ENCODE measurements at places on chromosomes 16 and 17.

- DNase-seq = no peak
Observed at GRCh38 chr16:819336-820043, 19.0 kb upstream of the GNG13 start.

DNA sequence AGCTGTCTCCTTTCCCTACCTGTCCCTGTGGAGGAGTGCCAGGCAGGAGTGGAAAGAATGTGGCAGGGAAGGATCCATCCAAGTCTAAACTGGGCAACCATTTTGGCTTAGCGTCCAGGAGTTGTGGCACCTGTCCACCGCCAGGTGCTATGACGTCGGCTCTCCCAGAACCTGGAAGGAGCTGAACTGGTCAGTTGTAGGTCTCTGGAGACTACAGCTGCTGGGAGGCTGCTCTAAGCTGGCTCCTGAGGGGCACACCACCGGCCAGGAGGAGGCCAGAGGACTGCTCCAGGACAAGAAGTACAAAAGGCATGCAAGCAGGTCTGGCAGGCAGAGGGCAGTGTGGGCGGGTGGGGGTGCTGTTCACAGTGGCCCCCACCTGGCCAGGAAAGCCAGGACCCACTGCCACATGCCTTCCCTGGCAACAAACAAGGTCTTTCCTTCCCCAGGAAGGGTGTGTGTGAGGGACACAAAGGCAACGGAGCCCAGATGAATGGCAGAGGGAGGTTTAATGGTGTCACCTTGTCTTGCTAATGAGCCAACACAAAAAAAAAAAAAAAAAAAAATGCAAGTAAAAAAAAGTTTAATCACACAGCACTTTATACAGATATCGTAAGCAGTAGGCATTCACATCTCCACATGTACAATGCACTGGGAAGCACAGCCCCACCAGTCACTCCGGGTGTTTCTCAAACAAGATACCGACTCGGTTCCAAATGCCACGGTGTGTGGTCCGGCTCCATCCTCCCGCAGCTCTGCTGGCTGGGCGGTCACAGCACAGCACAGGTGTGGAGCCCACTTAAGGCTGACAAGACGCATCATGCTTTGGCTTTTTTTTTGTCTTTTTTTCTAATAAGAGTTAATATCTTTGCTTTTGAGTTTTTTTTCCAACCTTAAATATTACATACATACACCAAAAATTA is 4.8 kb downstream of the SPHK1 start:
- DNase-seq = no peak

DNA sequence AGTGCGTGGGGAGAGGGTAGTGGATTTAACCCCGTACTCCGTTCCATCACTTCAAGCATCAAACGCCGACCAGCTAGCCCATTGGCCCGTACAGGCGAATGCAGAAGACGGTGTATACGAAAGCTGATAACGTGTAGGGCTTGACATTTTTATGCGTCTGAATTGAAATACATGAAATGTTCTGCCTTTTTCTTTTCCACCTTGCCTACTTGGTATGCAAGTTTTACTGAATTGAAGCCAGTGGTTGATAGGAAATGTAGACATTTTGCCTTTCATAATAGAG is 834 bp upstream of the STAT3 start:
- no peak for DNase-seq

- no peak for DNase-seq
Observed at GRCh38 chr16:57594531-57595031, 33.8 kb upstream of the ADGRG1 start.

- DNase-seq = no peak
Observed at GRCh38 chr16:83602761-83603722, 204.7 kb upstream of the HSBP1 start.

DNA sequence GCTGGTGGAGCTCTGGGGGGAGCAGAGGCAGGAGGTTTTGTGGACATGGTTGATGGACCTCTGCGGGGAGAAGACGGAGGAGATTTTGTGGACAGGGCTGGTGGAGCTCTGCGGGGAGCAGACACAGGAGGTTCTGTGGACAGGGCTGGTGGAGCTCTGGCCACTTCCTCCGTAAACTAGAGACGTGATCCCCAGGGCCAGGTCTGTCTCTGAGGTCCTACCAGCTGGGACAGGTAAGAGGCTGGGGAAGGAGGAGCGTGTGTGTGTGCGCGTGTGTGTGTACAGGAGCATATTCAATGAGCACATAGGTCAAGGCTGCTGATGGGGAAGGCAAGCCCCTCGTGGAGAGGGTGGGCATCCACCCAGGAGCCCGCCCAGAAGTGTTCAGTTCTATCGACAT is 20.6 kb downstream of the RPH3AL start:
- no peak for DNase-seq

DNA sequence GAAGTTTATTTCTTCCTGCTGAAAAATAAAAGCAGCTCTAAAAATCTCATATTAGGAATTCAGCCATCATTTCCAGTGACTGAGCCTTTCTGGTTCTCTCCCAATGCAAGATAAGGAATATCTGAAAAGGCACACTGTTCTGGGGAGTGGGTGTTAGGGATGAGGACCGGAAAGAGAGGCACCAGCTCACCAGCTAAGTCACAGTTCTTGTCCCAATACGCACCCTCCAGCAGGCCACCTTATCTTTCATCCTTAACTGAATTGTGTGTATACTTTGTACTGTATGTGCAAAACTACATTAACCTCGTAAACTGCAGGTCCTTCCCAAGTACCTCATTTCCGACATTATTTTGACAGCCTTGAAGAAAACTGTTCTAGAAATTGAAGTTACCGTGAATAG is 11.0 kb downstream of the AMFR start:
- no peak for DNase-seq

GRCh38 chr16:27520982-27521673 is 28.6 kb downstream of the GTF3C1 start:
- DNase-seq = no peak

GRCh38 chr17:66405836-66406677 is 103.6 kb downstream of the PRKCA start:
- DNase-seq = peak; percentile 64

GRCh38 chr17:82200743-82201497 is 11.7 kb downstream of the CCDC57 start:
- peak; percentile 25 for DNase-seq

DNA sequence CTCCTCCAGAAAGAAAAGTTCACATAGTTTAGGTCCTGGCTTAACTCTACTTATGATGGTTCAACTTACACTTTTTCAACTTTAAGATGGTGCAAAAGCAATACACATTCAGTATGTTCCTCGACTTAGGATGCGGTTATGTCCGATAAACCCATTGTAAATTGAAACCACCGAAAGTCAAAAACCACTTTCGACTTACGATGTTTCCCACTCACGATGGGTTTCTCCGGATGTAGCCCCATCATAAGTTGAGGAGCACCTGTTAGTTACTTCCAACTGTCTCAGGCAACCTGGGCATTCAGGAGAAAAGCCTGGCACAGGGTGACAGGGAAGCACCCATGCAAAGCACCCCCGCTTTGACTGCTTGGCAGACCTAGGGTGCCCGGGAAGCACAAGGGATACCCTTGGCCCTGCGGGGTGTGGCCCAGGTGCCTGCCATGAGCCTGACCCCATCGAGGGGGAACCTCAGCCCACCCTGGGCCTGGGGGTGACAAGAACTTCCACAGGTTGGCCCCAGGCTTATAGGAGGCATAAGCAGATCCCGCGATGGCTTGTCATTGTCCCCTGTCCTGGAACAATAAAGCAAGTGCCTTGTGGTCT is 14.0 kb downstream of the UNC119 start:
- no peak for DNase-seq

DNA sequence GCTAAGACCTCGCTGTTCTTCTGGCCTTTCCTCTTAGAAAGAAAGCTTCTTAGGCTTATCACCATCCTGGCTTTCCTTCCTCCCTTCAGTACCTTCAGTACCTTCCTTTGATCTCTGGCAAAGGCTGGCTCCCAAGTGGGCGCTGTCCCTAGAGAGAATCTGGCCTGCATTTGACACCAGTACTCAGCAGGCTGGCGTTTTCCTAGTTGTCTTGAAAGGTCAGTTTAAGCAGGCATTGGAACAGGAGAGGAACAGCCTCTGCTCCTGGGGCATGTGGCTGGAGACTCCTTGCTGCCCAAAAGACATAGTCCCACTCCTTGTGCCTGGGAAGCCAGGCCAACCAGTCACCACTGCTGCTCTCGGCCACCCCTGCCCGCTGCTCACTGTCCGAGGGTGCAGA is 34.1 kb downstream of the TMEM238L start:
- no peak for DNase-seq

DNA sequence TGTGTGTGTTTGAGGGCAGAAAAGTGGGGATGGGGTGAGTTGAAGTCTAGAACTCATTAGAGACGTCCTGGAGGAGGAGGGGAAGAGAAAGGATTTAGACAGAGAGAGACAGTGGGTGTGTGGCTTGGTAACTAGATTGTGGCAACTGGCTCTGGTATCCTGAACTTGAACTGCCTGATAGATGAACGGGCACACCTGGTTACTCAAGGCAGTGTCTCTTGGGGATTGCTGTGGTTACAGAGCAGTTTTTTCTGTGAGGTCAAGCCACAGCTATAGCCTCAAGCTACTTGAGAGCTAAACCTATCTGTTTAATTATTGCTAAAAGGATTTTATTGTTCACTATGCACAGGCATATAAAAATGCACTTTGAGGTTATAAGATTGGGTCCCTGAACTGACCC is 29.8 kb upstream of the MYH2 start:
- no peak for DNase-seq

- no peak for DNase-seq
Observed at GRCh38 chr16:27769561-27770255, 219.8 kb downstream of the KATNIP start.

GRCh38 chr17:69325518-69326376 is 1.2 kb downstream of the ABCA5 start:
- peak; percentile 29 for DNase-seq

DNA sequence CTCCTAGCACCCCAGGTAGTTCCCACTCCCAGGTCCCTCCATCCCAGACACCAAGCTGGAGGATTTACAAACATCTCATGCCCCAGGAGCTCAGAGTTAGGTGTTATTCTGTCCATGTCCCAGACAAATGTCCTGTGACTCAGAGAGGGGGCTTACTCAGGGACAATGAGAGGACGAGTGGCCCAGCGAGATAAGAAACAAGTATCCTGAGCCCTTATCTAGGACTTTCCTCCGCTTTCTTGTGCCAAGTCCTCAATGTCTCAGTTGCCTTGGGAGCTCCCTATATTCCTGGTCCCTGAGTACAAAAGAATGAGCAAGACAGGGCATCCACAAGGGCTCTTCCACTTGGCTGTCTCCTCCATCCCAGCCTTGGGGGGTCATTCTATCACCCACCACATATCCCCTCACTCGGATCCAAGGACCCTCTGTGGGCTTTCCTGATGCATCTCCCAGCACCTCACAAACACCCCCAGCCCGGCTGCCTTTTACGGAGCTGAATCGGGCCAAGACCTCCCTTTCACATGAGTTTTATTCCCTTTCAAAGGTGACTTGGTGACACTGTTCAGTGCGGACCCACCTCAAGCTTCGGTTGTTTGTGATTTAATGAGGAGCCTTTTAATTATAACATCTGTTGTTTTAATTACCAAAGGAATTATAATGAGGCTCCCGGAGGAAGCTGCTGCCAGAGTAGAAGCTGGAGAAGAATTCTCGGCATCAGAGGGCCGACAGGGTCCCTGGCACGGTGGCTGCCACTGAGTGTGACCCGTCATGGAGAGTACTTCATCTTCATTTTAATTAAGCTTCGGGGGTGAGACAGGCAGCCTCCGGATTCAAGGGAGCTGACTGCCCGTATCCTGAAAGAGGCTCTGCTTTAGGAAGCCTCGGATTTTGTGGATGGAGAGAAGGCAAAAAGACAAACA is 121.5 kb downstream of the WSCD1 start:
- DNase-seq = no peak

GRCh38 chr16:12976936-12977335 is 75.5 kb downstream of the SHISA9 start:
- DNase-seq = no peak

- peak; percentile 78 for DNase-seq
Observed at GRCh38 chr16:53080345-53081031, 25.7 kb downstream of the CHD9 start.

GRCh38 chr16:76268824-76269223 is 8.4 kb upstream of the CNTNAP4 start:
- DNase-seq = no peak

DNA sequence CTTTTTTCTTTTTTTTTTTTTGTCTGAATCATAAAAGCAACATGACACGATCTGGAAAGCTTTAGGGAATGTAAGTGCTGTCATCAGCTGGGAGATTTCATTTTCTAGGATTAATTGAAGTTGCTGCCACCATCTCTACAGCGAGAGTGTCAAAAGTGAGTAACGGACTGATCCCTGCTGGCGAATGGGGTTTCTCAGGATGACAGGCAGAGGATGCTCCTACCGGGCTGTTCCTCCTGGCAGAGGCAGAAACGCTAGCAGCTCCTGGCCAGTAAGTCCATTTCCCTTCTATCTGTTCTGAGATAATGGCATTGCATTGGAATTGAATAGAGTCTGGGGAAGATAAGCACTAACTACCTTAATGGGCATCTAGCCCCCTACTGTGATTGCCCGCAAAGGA is 80.5 kb upstream of the KIFC3 start:
- DNase-seq = peak; percentile 90

- no peak for DNase-seq
Observed at GRCh38 chr16:74936902-74937560, 47.9 kb downstream of the WDR59 start.

DNA sequence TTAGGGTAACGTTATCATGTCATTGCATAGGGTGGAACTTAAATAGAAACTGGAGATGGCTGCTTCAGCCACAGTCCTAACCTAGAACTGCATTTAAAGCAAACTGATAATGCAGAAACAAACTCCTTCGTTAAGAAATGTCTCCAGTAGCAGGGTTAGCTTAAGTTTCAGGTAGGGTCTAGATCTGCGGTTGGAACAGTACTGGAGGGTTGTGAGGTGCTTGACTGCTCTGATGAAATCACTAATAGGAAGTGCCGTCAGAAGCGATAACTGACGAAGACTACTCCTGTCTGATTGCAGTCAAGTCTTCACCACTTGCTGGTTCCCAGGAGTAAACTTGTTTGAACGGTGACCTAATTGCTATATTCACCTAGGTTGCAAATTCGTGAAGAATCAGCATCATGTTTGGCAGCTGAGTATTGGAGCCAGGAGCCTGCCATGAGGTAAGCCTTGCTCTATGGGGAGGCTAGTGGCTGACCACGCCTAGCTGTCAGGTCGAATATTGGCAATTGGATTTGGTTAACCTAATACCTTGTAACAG is 24.5 kb downstream of the TRPV2 start:
- DNase-seq = no peak

- no peak for DNase-seq
Observed at GRCh38 chr16:54944002-54944401, 13.3 kb downstream of the IRX5 start.

GRCh38 chr16:11880007-11880406 is 28.7 kb upstream of the RSL1D1 start:
- no peak for DNase-seq
